EH (cell line): ENCODE measurements at places on chromosomes 3 and 15.

- no peak for DNase-seq
Measured at GRCh38 chr3:178875836-178876235, 195.8 kb downstream of the ZMAT3 start.

DNA sequence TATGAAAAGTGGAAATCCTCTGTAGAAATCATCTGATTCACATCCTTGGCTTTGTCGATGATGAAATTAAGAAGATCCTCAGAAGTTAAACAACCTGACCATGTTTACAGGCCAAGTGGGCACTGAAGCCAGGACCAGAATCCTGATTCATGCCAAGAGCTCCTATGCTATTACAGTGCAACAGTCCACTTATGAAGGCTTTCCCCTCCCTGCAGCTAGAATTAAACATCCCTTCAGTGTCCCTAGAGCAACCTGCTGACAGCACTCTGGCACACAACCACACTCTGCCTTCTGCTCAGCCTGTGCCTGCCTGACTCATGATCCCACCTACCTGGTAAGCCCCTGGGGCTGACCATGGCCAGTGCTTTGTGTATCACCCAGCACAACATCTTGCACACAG is 33.8 kb downstream of the TXNRD3 start:
- peak; percentile 62 for DNase-seq

DNA sequence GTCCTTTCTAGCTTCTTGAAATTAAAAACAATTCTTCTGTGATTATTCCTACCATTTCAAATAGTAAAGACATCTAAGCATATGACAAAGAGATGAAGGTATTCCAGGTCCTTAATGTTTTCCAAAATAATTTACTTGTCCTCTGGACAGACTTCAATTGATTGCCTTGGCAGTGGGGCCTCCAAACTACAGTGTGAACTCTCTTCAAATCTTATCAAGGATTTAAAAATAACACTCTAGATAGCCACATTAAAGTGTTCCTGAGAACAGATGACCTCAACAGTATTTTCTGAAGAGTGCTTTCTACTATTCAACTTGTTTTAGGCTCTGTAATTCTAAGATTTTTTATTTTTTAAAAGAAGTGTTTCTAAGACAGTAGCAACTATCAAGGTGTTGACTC is 7.9 kb upstream of the MLF1 start:
- no peak for DNase-seq

GRCh38 chr15:41866263-41866703 is 27.6 kb downstream of the SPTBN5 start:
- no peak for DNase-seq

GRCh38 chr15:80849308-80849707 is 70.1 kb downstream of the CEMIP start:
- peak; percentile 92 for DNase-seq

GRCh38 chr3:46135475-46135874 is 72.6 kb downstream of the CCR1 start:
- DNase-seq, result no peak

DNA sequence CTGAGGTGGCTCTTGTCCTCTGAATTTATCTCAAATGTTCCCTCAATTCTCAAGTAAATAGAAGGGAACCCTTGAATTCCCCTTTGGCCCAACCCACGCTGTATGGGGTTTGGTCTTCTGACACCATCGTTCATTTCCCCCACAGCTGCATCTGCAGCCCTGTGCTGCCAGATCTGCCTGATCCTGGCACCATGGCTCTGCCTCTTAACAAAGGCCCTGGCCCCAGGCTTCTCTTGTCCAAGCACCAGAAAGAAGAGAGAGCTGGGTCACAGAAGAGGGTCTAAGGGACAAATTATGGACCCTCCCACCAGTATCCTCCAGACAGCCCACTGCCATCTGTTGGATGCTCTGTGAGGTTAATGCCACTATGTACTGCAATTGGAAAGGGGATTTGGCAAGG is 1.8 kb downstream of the MAP1A start:
- no peak for DNase-seq

GRCh38 chr3:134211797-134212196 is 38.9 kb downstream of the RYK start:
- peak; percentile 69 for DNase-seq

GRCh38 chr15:52661909-52662308 is 17.3 kb downstream of the ATOSA start:
- DNase-seq, result no peak
